ENCODE measurements at places on chromosomes 5 and 9.

DNA sequence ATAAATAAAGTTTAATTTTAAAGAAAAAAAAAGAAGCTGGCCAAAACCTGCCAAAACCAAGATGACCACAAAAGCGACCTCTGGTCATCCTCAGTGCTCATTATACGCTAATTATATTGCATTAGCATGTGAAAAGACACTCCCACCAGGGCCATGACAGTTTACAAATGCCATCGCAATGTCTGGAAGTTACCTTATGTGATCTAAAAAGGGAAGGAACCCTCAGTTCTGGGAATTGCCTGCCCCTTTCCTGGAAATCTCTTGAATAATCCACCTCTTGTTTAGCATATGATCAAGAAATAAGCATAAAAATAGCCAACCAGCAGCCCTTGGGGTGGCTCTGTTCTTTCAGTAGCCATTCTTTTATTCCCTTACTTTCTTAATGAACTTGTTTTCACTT is 178.3 kb upstream of the MAP1B start:
- no peak for DNase-seq

DNA sequence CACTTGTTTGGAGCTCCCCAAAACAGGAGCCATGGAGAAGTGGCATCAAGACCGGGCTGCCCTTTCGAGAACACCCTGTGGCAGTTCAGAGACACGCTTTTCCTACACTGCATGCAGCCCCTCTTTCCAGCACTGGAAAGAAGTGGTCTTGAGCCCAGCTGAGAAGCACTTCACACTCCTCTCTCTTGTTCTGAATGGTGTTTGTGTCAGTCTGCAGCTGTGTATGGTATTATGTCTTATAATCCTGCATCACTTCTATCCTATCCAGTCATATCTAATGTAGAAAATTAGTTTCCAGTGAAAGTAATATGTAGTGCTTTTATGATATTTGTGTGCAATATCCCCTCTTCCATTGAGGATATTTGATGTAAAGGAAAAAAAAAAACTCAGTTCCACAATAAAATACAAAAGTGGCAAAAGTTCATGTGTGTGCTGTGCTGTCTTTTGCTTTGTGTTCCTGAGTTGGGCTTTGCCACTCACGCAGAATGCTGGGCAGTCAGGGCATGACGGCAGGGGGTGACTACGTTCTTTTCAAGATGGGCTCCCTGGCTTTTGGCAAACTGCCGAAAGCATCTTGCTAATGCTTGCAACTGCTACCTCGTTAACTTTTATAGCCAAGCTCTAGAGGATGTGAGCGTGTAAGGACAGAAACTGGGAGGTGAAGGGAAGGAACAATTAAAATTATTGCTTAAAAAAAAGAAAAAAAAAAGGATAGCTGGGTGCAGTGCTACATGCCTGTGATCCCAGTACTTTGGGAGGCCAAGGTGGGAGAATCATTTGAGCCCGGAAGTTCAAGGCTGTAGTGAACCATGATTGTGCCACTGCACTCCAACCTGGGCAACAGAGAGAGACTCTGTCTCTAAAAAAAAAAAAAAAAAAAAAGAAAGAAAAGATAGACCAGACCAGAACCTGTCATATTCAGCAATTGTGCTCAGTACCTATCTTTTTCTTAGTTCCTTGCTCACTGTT is 102.2 kb downstream of the MAP1B start:
- no peak for DNase-seq

DNA sequence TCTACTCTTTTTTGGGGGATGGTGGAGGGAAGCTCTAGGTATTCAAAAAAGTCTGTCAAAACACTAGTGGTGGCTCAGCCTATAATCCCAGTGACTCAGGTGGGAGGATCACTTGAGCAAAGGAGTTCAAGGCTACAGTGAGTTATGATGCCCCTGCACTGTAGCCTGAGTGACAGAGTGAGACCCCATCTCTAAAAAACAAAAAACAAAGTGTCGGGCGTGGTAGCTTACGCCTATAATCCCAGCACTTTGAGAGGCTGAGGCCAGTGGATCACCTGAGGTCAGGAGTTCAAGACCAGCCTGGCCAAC is 15.8 kb upstream of the SLC35D2 start:
- no peak for DNase-seq

- no peak for DNase-seq
These were observed 60.0 kb downstream of the MAP1B start for GRCh38 chr5:72167257-72167656.

DNA sequence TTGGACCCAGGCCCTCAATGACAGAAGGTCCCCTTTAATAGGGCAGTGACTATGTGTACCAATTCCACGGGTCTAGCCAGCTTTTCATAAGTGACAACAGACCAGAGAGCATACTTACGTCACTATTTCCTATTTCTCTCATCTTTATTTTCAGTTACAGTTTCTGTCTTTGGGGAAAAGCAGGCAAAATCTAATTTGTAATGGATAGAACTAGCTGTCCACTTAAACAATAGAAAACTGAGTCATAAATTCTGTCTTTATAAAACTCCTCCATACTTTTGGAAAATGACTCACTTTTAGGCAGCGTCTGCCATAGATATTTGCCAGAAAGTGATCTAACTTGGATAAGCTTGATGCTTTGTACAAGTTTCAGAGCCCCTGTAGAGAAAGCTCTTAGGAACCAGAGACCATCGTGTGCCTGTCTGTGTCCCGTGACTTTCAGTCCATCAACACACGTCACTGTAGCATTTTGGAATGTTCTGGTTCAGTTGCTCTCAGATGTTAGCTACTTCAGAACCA is 101.9 kb downstream of the F2RL2 start:
- no peak for DNase-seq

DNA sequence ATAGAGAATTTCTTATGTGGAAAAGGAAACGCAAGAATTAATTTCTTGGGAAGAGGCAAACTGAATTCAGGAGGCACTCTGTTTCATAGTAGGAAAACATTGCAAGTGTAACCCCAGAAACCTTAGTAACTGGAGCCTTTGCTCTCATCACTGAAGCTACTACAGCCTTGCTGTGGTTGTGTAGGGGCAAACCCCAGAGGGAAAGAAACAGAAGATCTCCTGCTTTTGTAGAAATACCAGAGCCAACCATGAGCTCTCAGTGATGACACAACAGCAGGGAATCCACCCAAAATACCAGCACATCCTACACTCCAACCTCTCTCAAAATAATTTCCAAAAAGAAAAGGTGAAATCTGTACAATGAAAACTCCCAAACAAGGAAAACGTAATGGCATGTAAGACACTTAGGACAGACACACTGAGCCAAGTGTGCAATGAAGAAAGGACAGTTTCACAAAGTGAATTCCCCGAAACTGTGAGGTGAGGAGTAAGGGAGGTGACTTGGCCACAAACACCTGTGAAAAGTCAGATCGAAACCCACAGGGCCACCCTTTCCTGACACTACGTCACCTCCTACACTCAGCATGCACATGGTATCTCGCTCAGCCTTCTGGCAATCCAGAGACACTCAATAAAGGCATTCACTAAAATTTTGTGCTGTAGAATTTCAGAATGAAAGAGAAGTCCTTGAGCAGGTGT is 8.5 kb upstream of the ACSL6 start:
- peak; percentile 46 for DNase-seq

- no peak for DNase-seq
These were observed 24.5 kb upstream of the GPR150 start for GRCh38 chr5:95595289-95595931.

GRCh38 chr9:87766697-87767096 is 40.8 kb downstream of the CTSL start:
- DNase-seq: no peak

DNA sequence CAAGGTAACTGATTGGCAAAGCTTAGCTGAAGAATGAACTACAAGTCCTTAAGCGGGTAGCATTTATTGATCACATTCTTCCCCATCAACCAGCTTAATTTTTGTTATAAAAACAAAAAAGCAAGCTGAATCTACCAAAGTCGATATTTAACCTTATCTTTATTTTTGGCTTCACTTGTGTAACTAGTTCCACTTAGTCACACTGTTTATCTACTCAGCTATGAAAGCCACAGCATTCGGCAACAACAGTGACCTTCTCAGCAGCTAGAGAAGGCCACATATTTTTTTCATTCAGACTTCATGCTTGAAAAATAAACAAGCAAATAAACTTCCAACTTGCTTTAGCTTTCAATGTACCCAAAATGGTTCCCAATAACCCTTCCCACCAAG is 69.4 kb downstream of the KLHL3 start:
- no peak for DNase-seq

GRCh38 chr5:169584998-169585451 is 1.5 kb downstream of the SPDL1 start:
- no peak for DNase-seq

- DNase-seq: no peak
These were observed 141.2 kb upstream of the IER5L start for GRCh38 chr9:129319076-129319937.

All from stimulated activated effector memory CD8-positive, alpha-beta T cell treated with anti-CD3 and anti-CD28 coated beads, Interleukin-12 subunit alpha, Interleukin-12 subunit beta, amount 100 ng/mL, for 72 hours (primary cell).